ELR (cell line): ENCODE measurements at places on chromosomes 1 and 21.

GRCh38 chr1:40786995-40787705, 3.6 kb downstream of the KCNQ4 start:
- DNase-seq, result no peak

GRCh38 chr1:41659903-41660302, 175.4 kb upstream of the EDN2 start:
- no peak for DNase-seq

GRCh38 chr1:40757084-40757483, 26.5 kb upstream of the KCNQ4 start:
- no peak for DNase-seq

- no peak for DNase-seq
These were observed 54.7 kb downstream of the RHBG start for GRCh38 chr1:156423422-156424352.

GRCh38 chr1:75099581-75099980, 34.6 kb upstream of the LHX8 start:
- no peak for DNase-seq

DNA sequence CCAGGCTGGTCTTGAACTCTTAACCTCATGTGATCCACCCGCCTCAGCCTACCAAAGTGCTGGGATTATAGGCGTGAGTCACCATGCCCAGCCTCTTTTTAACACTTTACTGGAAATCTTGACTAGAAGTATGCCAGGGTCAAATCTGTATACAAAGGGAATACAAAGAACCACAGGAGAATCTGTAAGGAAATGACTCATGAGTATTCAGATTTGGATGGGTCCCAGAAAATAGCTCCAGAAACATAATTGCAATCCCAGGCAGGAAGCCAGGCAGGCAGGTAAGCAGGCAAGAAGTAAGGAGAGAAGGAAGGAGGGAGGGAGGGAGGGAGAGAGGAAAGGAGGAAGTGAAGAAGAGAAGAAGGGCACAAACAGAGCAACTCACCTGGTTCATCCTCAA, 22.8 kb upstream of the TIAM1 start:
- peak; percentile 80 for DNase-seq
